Central memory CD8-positive, alpha-beta T cell (primary cell): ENCODE measurements at places on chromosomes 5 and 9.

GRCh38 chr5:115477581-115477980 lies 67.0 kb downstream of the FEM1C start:
- DNase-seq = no peak

DNA sequence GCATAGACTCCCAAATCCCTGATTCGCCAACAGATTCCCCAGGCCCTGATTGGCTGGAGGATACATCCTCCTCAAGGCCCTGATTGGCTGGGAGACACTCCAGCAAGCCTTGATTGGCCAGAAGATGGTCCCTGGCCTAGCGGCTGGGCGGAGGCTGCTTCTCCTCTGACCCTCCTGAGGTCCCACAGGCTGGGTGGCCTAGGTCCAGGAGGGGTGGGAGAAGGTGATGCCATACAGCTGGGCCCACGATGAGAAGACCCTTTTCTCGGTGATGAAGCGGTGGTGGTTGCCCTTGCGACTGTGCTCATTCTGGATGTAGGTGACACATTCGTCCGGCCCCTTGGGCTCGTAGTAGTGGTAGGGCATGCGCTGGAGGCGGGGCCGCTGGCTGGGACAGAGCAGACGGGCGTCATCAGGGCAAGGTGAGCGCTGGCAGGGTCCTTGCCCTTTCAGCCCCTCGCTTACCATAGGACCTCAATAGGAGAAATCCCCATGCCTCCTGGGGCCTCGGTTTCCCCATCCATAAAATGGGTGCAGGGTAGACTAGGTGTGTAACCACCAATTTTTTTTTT lies 9.0 kb upstream of the AK1 start:
- DNase-seq = no peak

- no peak for DNase-seq
These were observed 134.7 kb downstream of the GNA14 start for GRCh38 chr9:77513457-77513856.

GRCh38 chr9:89481538-89481915 lies 16.4 kb downstream of the SEMA4D start:
- DNase-seq = no peak

DNA sequence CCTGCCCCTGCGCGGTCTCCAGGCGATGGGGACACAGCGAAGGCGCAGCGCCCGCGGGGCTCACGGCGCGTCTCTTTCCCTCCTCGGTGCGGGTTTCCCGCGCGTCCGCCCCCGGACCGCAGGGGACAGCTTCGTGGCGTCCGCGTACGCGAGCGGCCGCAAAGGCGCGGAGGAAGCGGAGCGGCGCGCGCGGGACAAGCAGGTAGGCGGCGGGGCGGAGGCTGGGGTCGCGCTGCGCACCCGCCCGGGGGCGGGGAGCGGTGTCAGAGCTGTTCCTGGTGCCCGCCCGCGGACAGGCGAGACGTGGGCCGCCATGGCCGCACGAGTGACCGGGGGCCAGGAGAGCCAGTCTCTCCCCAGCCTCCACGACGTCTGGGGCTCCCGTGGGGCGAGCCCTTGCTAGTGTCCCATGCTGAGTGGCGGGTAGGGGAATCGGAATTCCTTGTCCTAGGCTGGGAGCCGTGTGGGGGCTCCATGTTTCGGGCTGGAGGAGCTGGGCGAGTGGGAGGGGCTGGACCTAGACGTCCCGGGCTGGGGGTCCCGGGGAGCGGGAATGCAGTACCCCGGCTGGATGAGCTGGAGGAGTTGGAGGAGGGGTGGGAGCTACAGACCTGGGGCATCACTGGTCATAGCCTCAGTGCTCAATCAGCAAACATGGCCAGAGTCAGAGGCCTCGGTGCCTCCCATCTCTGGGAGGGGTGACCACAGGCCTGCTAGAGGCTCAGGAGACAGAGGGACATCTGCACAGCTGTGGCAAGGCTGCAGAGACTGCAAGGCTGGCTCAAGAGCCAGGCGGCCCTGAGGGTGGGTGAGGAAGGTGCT lies 968 bp downstream of the NKD2 start:
- DNase-seq = no peak

DNA sequence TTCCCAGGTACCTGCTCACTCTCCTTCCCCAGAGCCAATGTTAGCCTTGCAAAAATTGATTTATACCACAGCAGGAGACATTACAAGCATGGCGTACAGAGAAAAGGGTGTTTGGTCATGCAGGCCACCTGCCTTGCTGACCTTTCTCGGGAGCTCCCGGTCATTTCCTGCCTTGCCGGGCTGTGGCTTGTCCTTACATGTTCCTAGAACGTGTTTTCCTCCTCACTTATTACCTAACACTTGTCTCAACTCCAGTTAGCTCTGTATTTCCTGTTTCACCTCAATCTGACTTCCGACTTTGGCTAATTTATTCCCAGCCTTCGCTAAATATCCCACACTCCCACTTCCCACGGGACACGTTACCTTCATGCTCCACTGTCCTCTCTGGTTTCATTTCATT lies 282.5 kb downstream of the ICE1 start:
- DNase-seq = no peak

DNA sequence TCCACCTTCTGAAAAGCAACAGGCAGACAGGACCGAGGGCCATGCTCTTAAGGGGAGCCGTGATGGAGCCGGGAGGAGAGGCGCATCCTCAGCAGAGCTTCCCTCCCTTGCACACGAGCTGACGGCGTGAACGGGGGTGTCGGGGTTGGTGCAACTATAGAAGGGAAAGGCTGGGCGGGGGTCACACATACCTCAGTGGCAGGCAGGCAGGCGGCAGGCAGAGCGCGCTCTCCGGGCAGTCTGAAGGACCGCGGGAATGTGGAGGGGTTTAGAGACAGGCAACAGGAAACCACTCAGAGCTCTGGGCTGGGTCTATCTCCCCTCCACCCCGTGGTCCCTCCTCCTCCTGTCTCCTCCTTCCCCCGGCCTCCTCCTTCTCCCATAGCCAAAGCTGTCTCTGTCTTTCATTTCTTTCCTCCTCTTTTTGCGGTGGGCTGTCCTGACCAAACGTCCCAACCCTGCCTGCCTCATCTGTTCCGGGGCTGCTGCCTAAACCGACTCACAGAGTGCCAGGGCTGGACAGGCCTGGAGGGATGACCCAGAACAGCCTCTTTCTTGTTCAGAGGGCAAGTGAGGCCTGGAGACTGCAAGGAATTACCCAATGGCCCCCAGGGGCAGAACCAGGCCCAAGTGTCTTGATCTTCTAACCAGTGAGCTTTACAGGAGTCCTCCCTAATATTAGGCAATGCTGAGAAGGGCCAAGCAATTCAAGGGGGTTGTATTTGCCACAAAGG lies at the start of gene SPARC:
Gene SPARC, minus strand, starts transcription at position 242 of the 734 bp plus-strand sequence. CDS start 10,727 bp downstream, outside the sequence.
- no peak for DNase-seq

- DNase-seq = no peak
These were observed 2.8 kb downstream of the MAMDC4 start for GRCh38 chr9:136854842-136855460.
